ENCODE measurements at places on chromosomes 4 and X. TPM values are rescaled to one million over a fixed set of nuclear protein-coding genes. Genes with fewer than 3 reads are reported as not detected.

The FREM3 gene
- total RNA-seq = not detected

The ZNF157 gene
- not detected for total RNA-seq

The EMCN gene
- 0.43 TPM for total RNA-seq

The CPEB2 gene
- 15.9 TPM for total RNA-seq

The STK32B gene
- 13.1 TPM for total RNA-seq

The PLAC8 gene
- 1.7 TPM for total RNA-seq

The GPC3 gene
- not detected for total RNA-seq

The PTTG2 gene
- total RNA-seq = 0.26 TPM

The SERTM2 gene
- total RNA-seq = not detected

The GAGE2A gene
- total RNA-seq = not detected

The TKTL1 gene
- total RNA-seq = not detected

The ITIH6 gene
- under 0.01 TPM for total RNA-seq
